Activated T-cell treated with anti-CD3 and anti-CD28 coated beads, Interleukin-2, amount 50 U/mL, for 72 hours (primary cell): ENCODE measurements at places on chromosomes 1 and 21. TPM values are rescaled to one million over a fixed set of nuclear protein-coding genes. Genes with fewer than 3 reads are reported as not detected.

DNA sequence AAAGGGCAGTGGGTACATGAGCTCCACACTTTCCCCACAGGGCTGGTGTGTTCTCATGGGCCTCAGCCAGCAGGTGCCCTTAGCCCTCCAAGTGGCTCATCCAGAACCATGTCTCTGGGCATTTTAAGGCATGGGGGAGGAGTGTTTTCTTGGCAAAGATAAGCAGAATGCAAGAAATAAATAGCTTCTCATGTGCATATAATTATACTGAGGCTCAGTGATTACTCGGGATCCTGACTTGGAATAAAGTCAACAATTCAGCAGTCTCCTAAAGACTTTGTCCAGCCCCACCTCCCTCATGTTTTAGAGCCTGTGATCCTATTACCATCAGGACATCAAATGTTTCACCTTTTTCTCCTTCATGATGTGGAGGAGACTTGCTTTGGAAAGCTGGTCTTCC lies 92.7 kb upstream of the COG2 start:
- no peak for DNase-seq

- no peak for DNase-seq
Observed at GRCh38 chr1:82226186-82226505, 425.4 kb downstream of the ADGRL2 start.

Gene C1orf141
- total RNA-seq = 0.25 TPM

Gene SYT14
- total RNA-seq = not detected

Gene OR2T29
- total RNA-seq = not detected

GRCh38 chr1:111880881-111881837 lies 108.3 kb downstream of the KCND3 start:
- DNase-seq = no peak

GRCh38 chr1:212587888-212588510 lies 20.6 kb upstream of the ATF3 start:
- no peak for DNase-seq

GRCh38 chr1:11615090-11615489 lies 39.1 kb downstream of the FBXO2 start:
- DNase-seq = no peak

DNA sequence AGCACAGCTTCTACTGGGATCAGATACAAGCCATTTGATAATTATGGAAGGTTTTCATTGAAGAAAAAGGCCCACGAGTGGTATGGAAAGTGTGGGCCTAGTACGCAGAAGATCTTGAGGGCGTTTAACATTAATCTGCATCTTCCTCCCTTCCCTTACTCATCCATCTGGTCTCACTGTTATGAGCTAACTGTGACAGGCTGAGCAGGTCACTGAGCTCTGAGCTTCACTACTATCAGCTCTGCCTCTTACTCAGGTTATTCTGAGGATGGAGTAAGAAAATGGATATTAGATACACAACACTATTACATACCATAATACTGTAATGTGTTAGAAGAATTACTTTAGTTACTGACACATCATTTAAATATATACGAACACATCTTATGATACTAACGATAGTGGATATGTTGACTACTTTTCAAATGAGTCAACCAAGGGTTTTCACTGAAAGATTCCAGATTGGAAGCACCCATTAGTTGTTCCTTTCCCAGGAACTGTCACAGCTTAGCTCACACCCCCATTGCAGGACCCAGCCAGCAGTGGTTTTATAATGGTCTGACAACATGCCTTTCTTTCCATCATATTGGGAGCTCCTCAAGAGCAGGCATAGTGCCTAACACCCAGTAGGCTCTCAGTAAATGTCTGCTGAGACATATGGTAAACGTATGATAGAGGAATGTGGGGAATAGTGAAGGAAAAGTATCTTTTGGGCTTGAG lies 97.8 kb upstream of the C8B start:
- DNase-seq = no peak

DNA sequence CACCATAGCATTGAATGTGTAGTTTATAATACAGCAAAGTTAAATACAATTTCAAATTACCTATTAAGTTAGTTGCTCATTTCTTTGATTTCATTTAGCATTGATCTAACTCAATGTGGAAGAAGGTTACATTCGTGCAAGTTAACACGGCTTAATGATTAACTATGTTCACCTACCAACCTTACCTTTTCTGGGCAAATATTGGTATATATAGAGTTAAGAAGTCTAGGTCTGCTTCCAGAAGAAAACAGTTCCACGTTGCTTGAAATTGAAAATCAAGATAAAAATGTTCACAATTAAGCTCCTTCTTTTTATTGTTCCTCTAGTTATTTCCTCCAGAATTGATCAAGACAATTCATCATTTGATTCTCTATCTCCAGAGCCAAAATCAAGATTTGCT lies at the start of gene ANGPTL3:
Gene ANGPTL3, plus strand, starts transcription at position 240 of the 400 bp plus-strand sequence. Its CDS starts 47 bp downstream, at position 287.
- DNase-seq = no peak

DNA sequence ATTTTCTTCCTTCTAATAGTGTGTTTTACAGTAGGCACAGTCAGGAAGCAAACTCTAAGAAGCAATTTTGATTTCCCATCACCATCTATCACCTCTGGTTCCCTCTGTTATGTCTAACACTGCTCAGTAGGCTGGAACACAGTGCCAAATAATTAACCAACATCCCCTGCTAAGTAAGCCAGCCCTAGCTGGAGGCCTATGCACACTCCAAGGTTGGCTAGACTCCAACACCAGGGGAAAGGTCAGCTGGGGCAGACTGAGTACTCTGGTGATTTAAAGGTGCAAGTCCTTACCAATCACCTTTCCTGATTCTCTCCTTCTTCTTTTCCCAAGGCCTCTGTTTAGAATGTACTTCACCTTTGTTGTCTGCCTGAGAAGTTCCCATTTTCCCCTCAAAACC lies 46.5 kb upstream of the BEND5 start:
- DNase-seq = no peak

- DNase-seq = no peak
Observed at GRCh38 chr1:152871731-152872126, 6.4 kb upstream of the SMCP start.

DNA sequence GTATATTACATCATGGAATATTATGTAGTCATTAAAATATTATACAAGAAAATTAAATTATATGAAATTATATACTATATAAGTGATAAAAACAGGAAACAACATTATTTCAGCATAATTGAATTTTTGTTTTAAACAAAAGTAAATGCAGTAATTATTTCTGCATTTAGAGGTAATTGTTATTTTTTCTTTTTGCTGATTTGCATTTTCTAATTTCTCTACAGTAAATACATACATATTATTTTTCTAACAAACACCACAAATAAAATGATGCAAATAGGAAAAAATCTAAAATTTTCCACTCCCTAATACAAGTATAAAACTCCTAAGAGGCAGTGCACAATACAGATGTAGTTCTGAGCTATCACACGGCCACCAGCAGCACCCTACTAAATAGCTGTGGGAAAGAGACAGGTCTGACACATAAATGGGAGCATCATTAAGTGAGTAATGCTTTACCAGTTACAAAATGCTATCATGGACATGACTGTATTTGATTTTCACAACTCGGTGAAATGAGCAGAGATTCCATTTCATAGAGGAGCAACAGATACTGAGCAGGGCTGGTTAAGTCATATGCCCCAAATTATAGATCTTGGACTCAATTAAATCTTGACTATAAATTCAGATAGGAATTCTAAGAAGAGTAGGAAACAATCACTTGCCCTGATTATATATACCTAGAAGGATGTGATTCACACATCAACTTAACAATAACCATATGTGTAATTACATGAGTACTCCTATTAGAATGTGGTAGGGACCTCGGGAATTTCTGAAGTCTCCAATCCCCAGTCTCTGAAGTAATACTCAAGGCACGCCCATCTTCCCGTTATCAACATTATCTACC lies 49.0 kb downstream of the NRIP1 start:
- DNase-seq = no peak

GRCh38 chr1:45327644-45328515 lies 1.2 kb downstream of the HPDL start:
- no peak for DNase-seq

Gene FAM110D
- total RNA-seq = not detected

GRCh38 chr1:58862728-58863385 lies 79.0 kb upstream of the JUN start:
- no peak for DNase-seq

Gene ACTRT2
- not detected for total RNA-seq

DNA sequence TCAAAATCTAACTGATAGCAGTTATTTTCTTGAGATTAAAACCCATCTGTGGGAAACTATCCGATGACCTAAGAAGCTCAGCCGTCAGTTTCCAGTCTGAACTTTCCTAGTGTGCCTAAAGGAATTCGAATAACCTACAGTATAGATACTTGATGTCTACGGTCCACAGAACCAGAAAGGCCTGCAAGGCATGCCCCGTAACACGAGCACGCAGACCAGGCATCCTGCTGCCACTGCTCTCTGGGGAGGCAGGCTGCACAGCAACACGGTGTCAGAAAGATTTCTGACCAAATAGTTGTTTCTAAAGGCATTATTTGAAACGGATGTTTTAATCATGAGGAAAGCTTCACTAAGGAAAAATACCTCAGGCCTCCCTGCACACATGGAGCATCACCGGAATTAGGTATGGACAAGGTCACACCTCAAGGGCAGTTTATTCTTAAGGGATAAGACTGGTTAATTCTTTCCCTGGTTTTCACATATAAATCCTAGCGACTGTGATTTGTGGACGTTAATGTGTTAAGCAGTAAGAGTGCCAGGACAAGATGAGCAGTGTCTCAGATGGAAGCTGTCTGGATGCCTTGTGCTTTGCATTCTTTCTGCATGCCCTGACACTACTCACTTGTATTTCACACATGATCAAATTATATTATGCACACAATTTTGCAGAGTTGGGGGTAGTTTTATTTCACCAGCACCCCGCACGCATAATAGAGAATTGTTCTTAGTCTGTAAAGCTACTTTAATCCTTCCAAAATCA lies 49.0 kb upstream of the NADK start:
- no peak for DNase-seq

DNA sequence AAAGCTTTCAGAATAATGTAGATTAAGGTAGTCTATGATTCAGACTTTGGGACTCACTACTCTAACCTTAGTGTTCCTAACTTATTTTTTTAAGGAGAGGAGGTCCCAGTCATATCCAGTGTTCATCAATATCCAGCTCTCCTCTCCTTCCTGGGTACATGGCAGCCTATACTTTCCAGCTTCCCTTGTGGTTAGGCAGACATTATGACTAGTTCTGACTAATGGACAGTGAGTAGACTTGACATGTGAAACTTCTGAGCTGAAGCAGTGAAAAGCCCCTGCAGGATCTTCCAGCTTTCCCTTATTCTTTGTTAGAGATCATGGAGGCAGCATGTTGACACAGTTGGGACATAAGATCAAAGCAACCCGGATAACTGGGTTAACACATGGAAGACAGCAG lies 144.2 kb downstream of the PTPRU start:
- no peak for DNase-seq

GRCh38 chr1:42913426-42914091 lies 45.1 kb downstream of the SLC2A1 start:
- peak; percentile 62 for DNase-seq

Gene STYXL2
- 0.24 TPM for total RNA-seq

DNA sequence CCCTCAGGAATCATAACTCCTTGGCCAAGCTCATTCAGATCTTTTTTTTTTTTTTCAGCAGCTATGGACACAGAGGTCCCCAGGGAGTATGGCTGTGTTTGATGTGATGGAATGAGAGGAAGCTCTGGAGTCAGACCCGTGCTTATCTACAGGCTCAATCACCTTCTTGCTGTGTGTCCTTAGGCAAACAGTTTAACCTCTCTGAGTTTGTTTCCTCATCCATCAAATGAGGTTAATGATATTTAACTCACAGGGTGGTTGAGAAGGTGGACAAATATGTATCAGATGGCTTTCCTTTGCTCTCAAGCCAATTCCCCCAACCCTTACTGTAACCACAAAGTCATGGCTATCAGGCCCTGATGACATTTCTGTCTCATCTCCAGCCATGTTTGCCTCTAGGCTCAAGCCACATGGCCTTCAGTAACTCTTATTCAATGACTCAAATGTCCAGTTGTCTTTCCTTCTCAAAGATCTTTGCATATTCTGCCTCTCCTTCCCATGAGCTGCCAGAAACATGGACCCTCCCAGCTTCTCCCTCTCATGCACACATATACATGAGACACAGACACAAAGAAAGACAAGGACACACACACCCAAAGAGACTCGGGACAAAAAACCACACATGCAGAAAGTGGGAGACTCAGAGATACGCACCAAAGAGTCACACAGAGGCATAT lies 303.5 kb upstream of the KAZN start:
- DNase-seq = no peak

Gene ELAPOR1
- total RNA-seq = 9.4 TPM

DNA sequence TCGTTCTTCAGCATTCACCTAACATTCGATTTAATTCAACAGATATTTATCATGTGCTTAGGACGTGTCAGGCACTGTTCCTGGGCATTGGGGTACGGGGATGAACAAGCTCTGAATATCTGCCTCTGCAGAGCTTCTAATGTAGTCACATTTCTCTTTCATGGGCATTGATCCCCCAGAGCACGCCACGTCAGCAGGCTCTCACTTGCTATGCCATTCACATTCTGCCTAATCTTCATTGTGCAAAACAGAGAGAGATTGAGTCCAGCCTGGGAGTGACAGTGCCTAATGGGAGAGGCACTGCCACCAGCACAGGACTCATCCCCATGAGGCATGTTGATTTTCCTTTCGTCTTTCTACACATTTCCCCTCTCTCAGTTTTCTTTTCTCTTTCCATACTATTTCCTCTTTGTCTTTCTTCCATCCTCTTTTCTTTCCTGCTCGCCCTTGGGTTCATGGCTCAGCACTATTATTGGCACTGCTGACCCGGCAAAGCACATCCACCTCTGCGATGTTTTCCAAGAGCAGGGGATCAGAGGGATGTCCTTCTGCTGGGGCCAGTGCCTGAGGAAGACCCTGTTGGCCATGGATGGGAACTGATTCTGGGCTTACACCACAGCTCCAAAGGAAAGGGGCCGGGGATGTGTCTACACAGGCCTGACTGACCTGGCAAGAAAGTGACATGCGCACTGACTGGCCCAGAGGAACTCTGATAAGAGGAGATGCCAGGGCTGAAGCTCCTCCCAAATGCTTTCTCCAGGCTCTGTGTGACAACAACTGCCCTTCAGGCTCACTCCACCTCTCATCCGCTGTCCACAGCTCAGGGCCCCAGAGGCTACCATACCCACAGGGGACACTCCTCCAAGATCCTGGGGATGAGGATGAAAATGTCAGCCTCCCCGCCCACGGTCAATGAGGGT lies 195.9 kb downstream of the TOMM20 start:
- DNase-seq = no peak

- no peak for DNase-seq
Observed at GRCh38 chr21:32138658-32139057, 140.2 kb downstream of the MIS18A start.

GRCh38 chr1:69919129-69919921 lies 286.1 kb downstream of the LRRC40 start:
- DNase-seq = no peak

Gene PGLYRP3
- total RNA-seq = not detected

GRCh38 chr1:84291882-84292655 lies 9.4 kb upstream of the SAMD13 start:
- DNase-seq = no peak

Gene MNDA
- not detected for total RNA-seq

Gene ZFP69B
- total RNA-seq = 7.4 TPM
